ENCODE measurements at places on chromosomes 5 and 9.

- no peak for DNase-seq
Measured at GRCh38 chr9:135602789-135603481, 36.4 kb downstream of the GLT6D1 start.

DNA sequence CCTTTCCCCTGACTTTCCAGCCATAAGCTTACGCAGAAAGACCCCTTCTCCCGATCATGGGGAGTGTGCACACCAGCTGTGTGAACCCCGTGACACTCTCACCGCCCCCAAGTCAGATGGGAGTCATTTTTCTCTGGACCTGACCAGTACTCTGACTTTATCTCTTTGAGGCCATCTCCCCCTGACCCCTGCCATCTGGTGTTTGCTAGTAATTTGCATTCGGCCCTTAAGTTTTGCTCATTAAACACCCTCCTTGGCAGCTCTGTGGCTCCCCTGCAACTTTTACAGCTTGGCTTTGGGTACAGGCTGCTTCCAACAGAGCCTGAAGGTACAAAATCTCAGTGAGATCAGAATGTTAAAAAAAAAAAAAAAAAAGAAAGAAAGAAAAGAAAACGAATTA lies 43.9 kb downstream of the PDZD2 start:
- DNase-seq: no peak

- no peak for DNase-seq
Measured at GRCh38 chr5:106962464-106963230, 708.1 kb downstream of the EFNA5 start.

DNA sequence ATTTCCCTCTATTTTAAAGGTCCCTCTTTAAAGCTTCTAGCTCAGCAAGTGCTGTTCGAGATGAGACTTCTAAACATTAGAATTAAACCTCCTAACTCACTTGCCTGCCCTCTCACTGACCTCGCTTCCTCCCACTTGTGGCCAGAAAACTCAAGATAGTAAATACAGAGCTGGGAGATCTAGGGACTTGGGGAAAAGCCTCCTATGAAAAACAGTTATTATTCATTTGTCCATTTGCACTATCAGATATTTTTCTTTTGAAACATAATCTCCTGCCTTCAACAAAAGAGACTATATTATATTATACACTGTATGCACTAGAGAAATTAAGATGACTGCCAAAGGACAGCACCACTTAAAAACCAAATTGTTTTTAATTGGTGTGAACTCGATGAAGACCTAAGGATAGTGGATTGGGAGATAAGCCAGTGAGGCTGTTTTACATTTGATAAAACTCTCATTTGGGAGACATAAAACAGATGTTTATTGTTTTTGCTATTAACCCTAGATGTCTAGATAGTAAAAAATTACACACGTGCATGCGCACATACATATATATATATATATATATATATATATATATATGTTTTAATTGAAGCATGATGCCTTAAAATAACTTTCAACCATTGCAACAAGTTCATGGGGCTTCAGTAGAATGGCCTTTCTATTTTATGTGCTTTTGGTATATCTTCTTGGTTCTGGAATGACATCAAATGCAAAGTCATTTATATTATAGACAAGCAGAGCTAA lies 229.4 kb downstream of the ADAMTSL1 start:
- no peak for DNase-seq

GRCh38 chr5:160380041-160380440 lies 9.6 kb upstream of the C1QTNF2 start:
- no peak for DNase-seq

GRCh38 chr5:176790941-176791340 lies 19.4 kb upstream of the UNC5A start:
- no peak for DNase-seq

DNA sequence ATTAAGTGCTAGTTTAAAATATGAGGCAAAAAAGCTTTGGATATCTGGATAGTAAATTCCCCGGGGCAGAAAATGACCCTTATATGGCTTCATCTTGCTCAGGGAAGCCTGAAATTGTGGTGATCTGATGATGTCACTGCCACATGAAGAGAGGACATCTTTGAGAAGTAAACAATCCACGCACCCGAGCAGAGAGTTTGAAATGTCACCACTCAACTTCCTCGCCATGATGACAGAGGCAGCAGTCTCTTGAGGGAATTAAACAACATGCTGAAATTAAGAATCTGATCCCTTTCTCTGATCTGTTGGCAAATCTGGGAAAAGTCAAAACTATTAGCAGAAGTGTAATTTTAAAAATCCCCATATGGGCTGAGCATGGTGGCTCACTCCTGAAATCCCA lies 110.0 kb downstream of the TLE1 start:
- no peak for DNase-seq

- DNase-seq: peak; percentile 41
Measured at GRCh38 chr5:176660860-176661641, 13.8 kb downstream of the TSPAN17 start.

GRCh38 chr9:37033141-37033540 lies 927 bp downstream of the PAX5 start:
- no peak for DNase-seq

DNA sequence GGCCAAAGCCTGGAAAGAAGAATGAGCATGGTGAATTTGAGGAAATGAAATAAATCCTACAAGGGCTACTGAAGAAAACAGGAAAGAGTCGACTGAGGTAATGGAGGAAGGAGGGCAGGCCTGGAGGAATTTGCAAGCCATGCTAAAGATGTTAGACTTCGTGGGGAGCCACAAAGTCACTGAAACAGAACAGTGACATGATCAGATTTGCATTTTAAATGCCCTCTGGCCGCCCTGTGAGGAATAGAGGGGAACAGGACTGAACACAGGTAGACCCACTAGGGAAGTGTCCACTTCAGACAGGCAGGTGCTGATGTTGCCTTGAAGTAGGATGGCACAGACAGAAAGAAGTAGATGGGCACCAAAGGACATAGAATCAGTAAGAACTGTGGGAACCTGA lies 42.8 kb upstream of the RLN1 start:
- no peak for DNase-seq

DNA sequence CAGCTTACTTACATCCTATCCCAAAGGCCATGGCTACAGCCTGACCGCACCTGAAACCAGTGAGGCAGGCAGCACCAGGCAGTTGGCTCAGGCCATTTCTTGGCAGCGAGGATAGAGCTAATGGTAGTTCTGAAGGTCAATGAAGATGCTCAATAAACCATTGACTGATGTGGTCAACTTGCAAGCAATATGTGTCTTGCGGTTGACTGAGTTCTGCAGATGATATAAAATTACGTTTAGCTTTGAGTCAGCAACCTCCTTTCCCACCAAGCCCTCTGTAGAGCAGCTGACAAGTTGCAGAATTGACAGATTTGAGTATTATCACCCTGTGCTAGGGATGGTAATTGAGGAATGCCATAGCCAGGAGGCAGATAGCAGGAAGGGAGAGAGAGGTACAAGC lies 189.0 kb upstream of the PUM3 start:
- DNase-seq: no peak

- DNase-seq: no peak
Measured at GRCh38 chr5:43192558-43193180, 644 bp downstream of the NIM1K start.

DNA sequence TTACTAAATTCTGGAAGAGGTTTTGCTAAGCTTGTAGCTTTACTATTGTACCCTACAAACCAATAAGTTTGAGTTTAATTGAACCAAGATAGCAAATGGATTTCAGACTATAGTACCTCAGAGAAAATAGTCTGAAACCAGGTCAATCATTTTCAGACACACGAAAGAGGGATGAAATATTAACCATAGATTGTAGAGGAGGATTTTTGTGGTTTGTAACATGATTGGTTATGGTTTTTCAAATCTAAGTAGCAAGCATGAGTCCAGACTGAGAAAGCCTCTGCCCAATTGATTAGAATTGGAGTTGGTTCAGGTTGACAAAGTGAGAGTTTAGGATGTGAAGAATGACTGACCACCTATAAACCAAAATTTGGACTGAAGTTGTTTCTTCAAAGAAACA lies 562.7 kb upstream of the DMAC1 start:
- no peak for DNase-seq

- DNase-seq: no peak
Measured at GRCh38 chr9:82720515-82720914, 342.4 kb downstream of the RASEF start.

GRCh38 chr5:142959683-142960657 lies 189.8 kb downstream of the ARHGAP26 start:
- DNase-seq: no peak

DNA sequence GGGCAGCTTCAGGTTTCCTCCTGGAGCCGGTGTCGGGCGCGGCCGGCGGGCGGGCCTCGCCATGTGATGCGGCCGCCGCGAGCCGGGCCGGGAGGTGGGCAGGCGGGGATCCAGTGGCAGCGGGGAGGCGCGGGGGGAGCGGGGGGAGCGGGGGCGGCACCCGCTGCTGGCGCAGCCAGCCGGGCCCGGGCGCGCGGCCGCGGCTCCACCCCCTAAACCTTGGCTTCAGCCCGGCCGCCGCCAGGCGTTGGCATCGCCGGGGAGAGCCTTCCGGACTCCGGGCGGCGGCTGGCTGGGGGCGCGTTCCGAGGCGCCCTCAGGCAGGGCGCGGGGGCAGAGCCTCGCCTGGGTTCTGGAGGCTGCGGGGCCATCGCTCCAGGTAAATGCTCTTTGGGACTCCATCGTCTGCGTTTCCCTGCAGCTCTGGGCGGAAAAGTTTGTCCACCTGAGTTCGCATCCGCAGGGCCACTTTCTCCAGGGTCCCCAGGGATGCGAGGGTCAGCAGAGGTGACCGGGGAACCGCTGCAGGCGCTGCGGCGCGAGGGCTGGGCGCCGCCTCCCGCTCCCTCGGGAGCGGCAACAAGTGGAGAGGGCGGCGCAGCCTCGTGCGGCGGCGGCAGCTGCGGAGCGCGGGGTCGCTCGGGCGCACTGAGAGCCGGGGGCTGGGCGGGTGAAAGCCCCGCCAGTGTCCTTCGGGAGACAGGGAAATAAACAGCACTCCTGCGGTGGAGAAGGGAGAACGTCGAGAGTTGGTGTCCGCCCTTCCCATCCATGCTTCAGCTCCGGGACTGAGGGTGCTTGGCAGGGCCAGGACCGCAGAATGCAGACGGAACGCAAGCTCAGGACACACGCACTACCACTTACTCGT lies at the start of gene ARHGEF28:
Gene ARHGEF28, plus strand, starts transcription at position 253 of the 868 bp plus-strand sequence. CDS start 58,656 bp downstream, outside the sequence.
- peak; percentile 41 for DNase-seq

DNA sequence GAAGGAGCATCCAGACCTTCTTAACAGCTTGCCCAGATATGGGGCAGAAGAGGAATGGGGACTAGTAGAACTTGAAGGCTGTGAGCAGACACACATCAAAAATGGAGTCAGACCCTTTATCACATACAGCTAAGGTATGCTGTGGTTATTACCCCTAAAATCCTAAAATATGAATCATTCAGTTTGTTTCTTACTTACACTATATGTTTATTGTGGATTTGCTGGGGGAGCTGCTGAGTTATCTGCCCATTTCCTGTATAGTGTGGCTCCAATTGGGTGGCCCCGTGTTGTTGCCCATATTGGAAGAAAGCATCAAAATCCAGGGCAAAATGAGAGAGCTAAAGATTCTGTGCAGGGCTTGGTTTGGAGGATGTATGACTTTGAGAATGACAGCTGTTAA lies 56.9 kb downstream of the AP3S1 start:
- DNase-seq: no peak

DNA sequence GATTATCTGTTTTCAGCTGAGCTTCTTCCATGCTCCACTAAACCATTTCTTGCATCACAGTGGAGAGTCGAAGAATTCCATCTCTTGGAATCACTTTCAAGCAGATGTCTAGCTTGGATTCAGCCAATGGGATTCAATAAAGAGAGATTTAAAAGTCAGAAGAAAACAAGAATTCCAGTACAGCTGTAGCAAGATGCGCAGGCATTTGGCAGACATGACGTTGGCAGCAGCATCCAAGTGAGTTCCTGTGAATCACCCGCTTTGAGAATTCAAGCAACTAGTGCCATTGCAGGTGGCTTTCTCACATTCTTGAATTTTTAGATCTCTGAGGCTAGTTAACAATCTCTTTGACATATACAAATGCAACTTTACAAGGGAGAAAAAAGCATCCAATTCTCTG lies 467.0 kb downstream of the CDH10 start:
- no peak for DNase-seq

GRCh38 chr5:103098993-103099392 lies 20.9 kb downstream of the GIN1 start:
- DNase-seq: no peak

DNA sequence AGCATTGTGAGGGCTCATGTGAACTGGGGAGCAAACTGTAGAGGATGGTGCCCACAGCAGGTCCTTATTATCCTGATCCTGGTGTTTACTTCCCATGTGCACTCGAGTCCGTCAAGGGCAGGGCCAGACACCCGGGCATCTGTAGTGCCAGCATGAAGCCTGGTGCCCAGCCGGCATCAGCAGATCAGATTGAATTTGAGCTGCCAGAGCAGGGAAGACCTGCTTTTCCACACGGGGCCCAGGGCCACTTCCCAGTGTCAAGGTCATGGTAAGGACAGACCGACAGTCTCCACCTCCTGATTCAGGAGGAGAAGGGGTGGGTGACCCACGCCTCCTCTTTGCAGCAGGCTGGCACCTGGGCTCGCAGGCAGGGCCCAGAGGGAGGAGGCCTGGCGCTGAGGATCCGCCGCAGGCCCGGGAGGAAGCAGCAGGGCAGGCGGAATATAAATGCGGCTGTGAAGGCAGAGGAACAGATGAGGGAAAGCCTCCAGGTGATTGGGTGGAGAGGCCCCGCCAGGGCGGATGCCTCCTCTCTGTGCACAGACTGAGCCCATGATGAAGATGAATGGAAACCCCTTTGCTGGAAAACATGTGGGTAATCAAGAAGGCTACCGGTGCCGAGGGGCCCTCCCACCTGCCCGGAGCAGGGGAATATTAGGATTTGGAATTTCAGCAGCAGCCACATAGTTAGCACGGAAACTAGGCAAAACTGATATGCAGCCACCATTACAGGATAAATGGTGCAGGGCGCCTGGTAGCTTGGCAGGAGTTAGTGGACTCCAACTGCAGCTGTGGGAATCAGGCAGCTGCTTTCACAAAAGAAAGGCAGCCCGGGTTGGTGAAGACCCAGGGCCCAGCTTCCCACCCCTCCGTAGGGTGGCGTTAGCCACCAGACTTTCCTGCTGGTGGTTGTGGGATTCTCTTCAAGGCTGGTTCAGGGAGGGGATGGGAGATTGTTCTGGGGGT lies 114.9 kb downstream of the GAPVD1 start:
- DNase-seq: no peak

GRCh38 chr9:88746743-88747398 lies 211.9 kb downstream of the NXNL2 start:
- no peak for DNase-seq

DNA sequence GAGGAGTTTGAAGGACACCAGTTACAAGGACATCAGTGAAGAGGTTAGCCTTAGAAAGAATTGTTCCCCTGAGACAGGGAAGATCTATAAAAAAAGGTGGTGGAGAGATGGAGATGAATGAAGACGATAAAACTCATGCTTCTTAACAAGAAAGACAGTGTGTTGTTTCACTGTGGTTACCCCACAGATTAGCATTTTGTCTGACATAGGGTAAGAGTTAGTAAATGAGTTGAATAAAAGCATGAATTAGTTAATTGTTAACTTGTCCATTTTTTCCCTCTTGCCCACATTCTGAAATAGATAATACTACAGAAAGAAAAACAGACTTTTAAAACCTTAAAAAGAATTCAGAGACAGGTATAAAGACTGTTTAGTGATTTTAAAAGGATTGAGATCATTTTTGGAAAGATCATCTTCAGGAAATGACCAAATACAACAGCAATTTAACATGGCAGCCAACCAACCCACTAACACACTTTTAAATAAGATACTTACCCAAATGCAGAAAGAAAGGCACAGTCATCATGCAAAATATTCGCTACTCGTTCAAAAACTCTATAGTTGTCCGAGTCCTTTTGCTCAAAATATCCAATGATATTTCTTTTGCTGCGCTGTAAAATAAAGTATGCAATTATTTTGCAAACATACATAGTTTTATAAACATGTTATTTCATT lies 78.5 kb downstream of the ERP44 start:
- DNase-seq: no peak

GRCh38 chr9:135828656-135829055 lies 78.7 kb downstream of the CAMSAP1 start:
- DNase-seq: no peak
